SW 1271 (cell line): ENCODE measurements at places on chromosomes 5 and 9.

- DNase-seq, result no peak
Measured at GRCh38 chr5:91140657-91141056, 242.5 kb downstream of the ARRDC3 start.

- no peak for DNase-seq
Measured at GRCh38 chr5:124302533-124302932, 443.9 kb downstream of the ZNF608 start.

- no peak for DNase-seq
Measured at GRCh38 chr9:101360647-101361046, 24.2 kb downstream of the BAAT start.

DNA sequence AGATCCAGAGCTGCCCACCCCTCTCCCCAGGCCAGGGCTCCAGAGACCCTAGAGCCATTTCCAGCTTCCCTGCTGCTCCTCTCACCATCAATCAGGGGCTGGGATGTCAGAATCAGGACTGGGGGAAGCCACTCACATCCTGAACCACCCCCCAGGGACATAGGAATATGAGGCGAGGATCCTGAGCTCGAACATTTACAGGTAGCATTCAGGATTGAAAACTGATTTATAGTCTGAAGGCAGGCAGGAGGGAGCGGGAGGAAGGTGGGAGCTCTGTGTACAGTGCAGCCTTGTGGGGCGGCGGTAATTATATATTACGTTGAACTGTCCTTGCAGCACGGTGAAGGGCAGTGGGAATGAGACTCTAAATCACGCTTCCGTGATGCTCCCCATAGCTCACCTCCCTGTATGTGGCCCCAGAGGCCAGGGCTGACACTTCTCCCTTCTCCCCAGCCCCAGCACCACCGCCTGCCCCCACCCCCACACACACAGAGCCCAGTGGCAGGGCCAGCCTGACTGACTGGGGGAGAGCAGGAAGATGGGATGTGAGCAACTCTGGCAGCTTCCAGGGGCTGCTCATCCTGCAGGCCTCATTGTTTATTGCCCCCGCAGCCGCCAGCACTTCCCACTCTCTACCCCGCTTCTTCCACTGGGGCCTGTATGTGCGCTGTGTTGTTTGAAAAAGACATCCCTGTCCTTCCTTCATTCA lies 76.0 kb upstream of the HSPA9 start:
- no peak for DNase-seq

- DNase-seq, result no peak
Measured at GRCh38 chr5:171312129-171312974, 3.3 kb downstream of the TLX3 start.

DNA sequence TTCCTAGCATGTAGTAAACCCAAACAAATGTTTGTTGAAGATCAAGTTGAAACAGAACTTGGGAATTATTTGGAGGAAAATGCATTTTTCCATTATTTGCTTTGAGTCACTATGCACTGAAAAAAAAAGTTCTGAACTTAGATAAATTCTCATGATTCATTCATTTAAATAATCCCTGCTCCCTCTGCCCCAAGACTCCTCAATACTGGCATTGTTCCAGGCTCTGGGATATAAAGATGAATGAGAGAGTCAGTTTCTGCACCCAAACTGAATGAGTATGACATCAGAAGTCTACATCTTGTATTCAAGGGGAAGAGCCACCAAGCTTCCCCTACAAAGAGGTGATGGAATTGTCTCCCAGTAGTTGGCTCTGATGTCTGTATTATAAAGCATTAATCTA lies 123.9 kb downstream of the SEC61B start:
- DNase-seq, result no peak

- no peak for DNase-seq
Measured at GRCh38 chr9:131323629-131324028, 34.1 kb downstream of the PLPP7 start.

DNA sequence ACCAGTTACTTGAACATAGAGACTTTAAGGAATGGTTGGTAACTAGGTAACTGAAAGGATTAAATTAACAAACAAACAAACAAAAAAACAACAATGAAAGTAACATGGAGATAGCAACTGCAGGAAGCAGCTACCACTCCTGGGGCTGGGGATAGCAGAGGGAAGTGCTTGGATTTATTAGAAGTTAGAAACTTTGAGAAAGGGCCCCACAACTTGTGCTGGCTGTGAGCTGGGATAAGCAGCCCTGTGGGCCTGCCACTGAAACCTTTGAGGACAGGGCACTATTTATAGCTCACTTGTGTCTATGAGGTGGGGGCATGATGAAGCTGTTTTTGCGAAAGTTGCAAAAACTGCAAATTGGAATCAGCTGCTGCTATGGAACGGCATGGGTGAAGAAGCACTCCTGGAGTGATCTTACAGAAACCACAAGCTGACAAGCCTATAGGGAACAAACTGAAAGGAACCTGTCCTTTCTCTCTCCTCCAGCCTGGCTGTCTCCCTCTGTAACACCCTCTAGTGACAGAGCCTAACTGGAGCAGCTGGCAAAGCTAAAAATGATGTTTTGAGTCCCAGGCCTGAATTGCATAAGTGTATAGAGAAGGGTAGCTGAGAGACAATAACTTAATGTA lies 91.4 kb upstream of the RANBP6 start:
- DNase-seq, result no peak

DNA sequence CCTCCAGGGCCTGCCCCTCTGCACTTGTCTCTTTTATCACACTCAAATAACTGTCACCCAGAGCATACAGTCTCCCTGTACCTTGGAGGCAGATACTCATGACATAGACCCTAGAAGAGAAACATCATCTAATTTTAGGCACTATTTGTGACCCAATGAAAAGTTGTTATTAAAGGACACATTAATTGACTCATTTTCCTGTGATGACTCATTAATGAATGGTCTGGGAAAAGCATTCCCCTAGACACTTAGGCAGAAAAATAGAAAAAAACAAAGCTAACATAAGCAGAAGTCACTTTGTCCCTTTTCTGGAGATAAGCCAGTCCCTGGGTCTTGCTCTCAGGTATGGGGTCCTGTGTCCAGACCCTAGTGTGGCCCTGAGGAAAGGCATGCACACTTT lies 15.0 kb downstream of the TRPC7 start:
- no peak for DNase-seq

DNA sequence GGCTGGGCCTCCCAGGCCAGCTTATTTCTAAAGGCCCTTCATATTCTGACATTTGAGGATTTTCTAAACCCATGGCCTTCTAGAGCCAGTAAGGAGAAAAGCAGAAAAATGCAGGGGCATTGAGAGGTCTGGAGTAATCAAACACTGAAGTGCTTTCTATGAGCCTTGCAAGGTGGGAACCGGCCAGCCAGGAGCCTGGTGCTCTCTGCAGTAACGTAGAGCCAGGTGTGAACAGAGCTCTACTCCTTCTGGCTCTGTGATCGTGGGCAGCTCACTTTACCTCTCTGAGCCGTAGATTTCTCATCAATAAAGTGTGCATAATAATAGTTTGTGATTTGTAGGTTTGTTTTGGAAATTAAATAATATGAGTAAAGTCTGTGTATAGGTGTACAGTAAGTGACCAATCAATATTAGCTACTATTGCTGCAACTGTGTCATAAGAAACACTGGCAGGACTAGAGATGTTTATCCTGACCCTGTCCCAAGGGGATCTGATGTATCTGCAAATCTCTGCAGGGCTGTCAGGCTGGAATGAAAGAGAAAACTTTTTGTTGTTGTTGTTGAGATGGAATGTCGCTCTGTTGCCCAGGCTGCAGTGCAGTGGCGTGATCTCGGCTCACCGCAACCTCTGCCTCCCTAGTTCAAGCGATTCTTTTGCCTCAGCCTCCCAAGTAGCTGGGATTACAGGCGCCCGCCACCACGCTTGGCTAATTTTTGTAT lies 2.7 kb downstream of the SYNPO start:
- no peak for DNase-seq

GRCh38 chr5:180595381-180596114 lies 4.2 kb upstream of the SCGB3A1 start:
- no peak for DNase-seq

GRCh38 chr5:127571314-127572131 lies 54.1 kb downstream of the PRRC1 start:
- DNase-seq, result no peak

GRCh38 chr9:100126423-100126822 lies 27.4 kb downstream of the INVS start:
- no peak for DNase-seq

DNA sequence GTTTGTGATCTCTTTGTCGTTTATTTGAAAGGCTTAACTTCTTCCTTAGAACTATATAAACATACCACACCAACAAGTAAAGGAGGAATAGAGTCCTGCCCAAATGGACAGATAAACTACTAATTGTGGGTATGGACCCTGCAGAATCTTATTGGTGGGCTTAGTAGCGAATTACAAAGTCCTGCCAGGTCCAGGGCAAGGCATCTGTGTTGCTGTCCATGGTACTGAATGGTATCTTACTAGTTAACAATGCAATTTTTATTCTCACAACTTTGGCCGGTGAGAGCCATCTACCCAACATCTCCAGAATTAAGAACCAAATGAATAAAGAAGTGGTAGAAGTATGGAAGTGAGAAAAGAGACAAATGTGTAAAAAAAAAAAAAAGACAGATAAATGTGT lies 1782.4 kb upstream of the WWC1 start:
- DNase-seq, result no peak

- no peak for DNase-seq
Measured at GRCh38 chr9:79432485-79432884, 139.3 kb upstream of the TLE4 start.

DNA sequence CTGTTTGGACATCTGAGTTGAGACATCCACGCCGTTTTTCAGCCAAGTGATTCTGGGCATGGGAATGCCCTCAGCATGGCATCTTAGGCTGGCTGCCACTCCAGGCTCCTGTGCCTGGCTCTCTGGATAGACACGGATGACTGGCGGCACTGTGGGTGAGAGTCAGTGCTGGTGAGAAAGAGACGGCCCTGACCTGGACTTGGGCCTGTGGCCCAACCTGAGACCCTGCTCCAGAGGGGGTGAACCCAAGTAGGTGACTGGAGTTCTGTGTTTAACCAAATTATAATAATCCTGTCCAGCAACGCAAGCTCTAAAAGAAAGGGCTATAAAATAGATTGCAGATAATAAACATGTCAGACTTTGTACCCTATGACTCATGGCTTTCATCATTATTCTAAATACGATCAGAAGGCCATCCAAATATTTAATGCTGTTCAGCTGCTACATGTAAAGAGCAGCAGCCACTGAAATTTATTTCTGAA lies 173.9 kb downstream of the HSPA4 start:
- DNase-seq, result no peak

- no peak for DNase-seq
Measured at GRCh38 chr5:548256-548655, 24.0 kb upstream of the SLC9A3 start.

DNA sequence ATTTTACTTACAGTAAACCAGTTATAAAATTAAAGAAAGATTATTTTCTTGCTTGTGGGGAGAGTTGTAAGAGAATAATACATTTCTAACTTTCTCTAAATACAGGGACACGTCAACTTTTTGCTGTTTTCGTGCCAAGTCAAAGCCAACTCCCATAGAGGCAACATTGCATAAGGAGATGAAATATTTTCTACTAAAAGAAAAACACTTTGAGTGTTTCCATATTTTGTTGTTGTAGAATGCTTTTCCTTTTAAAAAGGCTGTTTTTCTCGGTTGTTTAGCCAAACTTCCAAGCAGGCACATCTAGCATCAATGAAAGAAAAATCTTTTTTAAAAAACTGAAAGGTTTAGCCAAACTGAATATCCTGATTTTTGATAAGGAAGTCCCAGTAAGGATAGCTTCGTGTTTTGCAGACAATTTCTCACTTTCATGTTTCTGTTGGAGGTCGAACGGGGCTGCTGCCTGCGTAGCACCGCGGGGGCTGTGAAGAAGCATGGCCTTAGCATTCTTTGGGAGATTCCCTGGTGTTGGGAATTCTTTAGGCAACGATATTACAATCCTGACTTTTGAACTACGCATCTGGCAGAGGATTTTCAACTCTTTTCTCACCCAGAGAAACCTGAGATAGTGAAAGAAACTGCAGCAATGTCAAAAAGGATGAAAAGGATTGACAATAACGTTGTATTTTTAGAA lies 108.1 kb upstream of the FBXL7 start:
- DNase-seq, result no peak

DNA sequence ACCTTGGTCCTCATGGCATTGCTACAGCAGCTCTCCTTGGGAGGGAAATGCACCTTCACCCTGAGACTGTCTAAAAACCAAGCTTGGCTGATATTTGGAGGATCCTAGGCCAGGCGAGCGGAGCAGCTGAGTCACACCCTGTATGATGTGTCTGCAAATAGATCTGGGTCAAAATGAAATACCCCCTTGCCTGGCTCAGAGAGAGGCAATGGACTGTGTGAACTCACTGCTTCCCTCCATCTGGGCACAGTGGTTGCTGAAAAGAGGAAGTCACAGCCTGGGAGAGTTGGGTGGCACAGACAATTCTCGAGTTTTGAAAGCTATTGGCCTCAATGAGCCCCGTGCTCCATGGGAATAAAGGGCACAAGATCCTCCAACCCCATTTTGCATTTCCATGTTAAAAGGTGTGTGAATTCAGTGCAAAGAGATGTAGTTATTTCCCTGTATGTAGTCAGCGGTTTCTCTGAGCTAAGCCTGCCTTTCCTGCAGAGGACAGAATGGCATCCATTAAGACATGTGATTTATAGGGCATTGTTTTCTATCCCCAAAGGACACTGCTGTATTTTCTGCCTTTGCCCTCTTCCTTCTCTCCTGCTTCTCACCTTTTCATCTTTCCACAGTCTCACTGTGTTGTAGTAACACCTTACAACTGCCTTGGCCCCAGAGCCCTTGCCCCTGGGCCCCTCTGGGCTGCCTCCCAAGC lies 177.2 kb downstream of the GADD45G start:
- DNase-seq, result no peak

DNA sequence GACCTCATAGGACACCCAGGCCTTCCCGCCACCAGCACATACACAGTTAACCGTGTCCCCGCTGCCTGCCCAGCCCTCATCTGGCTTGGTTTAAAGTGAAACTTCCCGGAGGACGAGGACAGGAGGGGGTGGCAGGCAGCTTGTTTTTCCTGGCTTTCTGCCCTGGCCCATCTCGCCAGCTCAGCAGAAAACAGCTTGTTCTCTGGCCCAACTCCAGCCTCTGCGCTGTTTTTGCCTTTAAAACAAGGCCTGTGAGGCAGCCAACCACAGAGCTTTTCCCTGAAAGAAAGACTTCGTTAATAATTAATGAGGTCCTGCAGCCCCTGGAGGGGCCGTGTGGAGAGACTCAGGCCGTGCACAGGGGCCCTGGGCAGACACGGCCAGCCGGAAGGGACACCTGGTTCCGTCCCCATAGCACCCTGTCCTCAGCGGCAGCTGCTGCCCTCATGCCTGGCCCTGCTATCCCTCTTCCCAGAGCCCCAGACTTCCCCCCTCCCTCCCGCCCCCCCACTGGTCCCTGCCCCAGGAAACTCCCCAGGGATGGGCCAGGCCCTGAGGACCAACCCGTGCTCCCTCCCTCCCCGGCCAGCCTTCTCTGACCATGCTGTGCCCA lies 108.7 kb downstream of the RXRA start:
- peak; percentile 55 for DNase-seq

GRCh38 chr5:76982450-76982849 lies 29.6 kb downstream of the CRHBP start:
- no peak for DNase-seq

DNA sequence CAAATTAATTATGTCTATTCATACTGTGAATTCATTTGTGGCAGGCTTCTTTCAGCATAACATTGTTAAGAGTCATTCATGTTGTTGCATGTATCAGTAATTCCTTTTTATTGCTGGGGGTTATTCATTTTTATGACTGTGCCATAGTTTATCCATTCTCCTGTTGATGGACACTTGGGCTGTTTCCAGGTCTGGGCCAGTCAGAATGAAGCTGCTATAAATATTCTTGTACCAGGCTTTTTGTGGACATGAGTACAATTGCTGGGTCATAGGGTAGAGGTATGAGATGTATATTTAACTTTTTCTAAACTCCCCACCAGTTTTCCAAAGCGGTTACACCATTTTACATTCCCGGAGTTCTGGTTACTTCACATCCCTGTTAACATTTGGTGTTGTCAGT lies 13.6 kb downstream of the PRPF4 start:
- no peak for DNase-seq
